Airway epithelial cell (primary cell): ENCODE measurements at places on chromosomes 7 and 10. TPM values are rescaled to one million over a fixed set of nuclear protein-coding genes. Genes with fewer than 3 reads are reported as not detected.

The KRIT1 gene
- 24.1 and 26.1 TPM in 2 replicates for total RNA-seq

The HOXA5 gene
- total RNA-seq = not detected in 2 replicates

The AKR1C8 gene
- total RNA-seq = not detected in 2 replicates

The GDF2 gene
- total RNA-seq = not detected in 2 replicates

The SH2D4B gene
- total RNA-seq = not detected in 2 replicates

The MEST gene
- total RNA-seq = 44.7 and 50.3 TPM in 2 replicates

The IFIT3 gene
- total RNA-seq = 0.71 and 0.93 TPM in 2 replicates

The MOGAT3 gene
- total RNA-seq = not detected in 2 replicates

The LRRC18 gene
- total RNA-seq = not detected in 2 replicates

The CALHM3 gene
- total RNA-seq = not detected in 2 replicates

The CNTNAP2 gene
- 4.3 and 7.3 TPM in 2 replicates for total RNA-seq

The PSD gene
- total RNA-seq = 0.09 and 0.63 TPM in 2 replicates

The CLDN3 gene
- total RNA-seq = 0.28 TPM in 1 of 2 replicates, not detected in the other

The ELMO1 gene
- total RNA-seq = 0.28 TPM in 1 of 2 replicates, not detected in the other

The ZNF503 gene
- total RNA-seq = 18.6 and 22.7 TPM in 2 replicates

The DNAJB9 gene
- 10.8 and 11.4 TPM in 2 replicates for total RNA-seq

The ZNF239 gene
- 0.70 and 1.3 TPM in 2 replicates for total RNA-seq

The SEC61A2 gene
- total RNA-seq = 1.1 and 5.4 TPM in 2 replicates

The SLC18A3 gene
- total RNA-seq = not detected in 2 replicates

The LBX1 gene
- total RNA-seq = not detected in 2 replicates

The CACUL1 gene
- total RNA-seq = 23.9 and 26.8 TPM in 2 replicates

The EXOC6 gene
- 1.8 and 3.5 TPM in 2 replicates for total RNA-seq

The CYP3A4 gene
- total RNA-seq = 0.14 TPM in 1 of 2 replicates, not detected in the other

The CEP55 gene
- total RNA-seq = 32.1 and 36.9 TPM in 2 replicates

The XRCC2 gene
- 4.3 and 6.1 TPM in 2 replicates for total RNA-seq
